ENCODE measurements at places on chromosomes 1 and 21.

DNA sequence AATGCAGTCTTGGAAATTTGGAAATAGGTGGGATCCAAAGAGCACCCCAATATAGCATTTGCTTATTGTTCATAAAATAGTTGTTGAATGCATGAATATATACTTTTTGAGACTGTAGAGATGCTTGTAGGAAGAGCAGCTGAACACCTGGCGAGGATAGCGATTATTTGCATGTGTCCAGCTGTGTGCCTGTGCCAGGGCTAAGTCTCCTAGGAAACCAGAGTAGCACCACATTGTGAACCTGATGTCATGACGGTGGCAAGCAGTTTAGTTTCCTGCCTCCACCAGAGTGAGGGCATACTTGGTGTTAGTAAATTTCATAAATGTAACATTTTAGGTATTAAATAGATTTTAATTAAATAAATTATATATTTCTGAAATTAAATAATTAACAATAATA, 37.3 kb upstream of the IRF2BP2 start:
- DNase-seq = no peak

- DNase-seq = no peak
These were observed 285.7 kb upstream of the PKN2 start for GRCh38 chr1:88398338-88398737.

GRCh38 chr1:225652729-225653462, at the start of gene ENAH:
Gene ENAH, minus strand, starts transcription at chr1:225653123. Its CDS starts 433 bp downstream, at chr1:225652690.
- DNase-seq = peak; percentile 36

GRCh38 chr1:230277201-230278025, 148.7 kb downstream of the PGBD5 start:
- peak; percentile 6 for DNase-seq

- DNase-seq = no peak
These were observed 3.6 kb upstream of the MXRA8 start for GRCh38 chr1:1361982-1362423.

- DNase-seq = no peak
These were observed 48.5 kb downstream of the OPRD1 start for GRCh38 chr1:28860332-28861073.

DNA sequence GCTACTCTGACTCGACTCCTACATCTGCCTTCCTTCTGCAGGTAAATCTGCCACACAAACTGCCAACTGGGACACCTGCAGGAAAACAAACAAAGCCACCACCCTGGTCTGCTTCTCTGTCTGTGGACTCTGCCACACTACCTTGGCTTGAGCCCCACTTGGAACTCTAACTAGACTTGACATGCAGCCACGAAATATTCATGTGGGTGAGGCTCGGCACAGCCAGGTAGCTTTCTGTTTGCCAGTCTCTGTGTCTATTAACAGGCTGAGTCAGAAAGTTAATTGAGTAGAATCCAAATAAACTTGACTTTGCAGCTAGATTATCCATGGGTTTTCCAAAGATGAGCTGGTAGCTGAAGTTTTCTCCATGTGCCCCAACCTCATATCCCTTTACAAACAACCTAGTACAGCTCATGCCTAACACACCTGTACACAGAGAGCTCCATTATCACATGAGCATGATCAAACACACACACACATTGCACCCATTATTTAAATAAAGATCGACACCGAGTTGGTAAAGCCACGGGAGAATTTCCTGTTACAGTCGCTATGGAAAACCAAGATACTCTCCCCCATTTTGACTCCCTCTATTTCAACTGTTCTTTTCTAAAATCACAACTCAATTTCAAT, 808 bp downstream of the C1orf116 start:
- DNase-seq = no peak

DNA sequence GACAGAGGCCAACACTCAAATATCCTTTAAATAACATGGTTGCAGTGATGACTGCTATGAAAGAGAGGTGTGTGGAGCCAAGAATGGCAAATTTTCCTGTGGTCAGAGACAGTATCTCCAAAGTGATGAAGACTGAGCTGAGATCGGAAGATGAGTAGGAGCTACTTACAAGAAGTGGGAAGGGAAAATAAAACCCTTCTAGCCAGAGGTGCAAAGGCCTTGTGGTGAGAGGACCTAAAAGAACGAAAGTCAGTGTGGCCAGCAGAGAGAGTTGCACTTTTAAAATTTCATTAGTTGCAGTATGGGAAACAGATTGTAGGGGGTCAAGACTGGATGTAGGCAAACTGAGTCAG, 17.8 kb downstream of the SLAMF7 start:
- no peak for DNase-seq

GRCh38 chr1:246959944-246960693, 28.4 kb upstream of the AHCTF1 start:
- DNase-seq = peak; percentile 10

GRCh38 chr21:36689324-36689723, 9.6 kb upstream of the SIM2 start:
- DNase-seq = no peak

DNA sequence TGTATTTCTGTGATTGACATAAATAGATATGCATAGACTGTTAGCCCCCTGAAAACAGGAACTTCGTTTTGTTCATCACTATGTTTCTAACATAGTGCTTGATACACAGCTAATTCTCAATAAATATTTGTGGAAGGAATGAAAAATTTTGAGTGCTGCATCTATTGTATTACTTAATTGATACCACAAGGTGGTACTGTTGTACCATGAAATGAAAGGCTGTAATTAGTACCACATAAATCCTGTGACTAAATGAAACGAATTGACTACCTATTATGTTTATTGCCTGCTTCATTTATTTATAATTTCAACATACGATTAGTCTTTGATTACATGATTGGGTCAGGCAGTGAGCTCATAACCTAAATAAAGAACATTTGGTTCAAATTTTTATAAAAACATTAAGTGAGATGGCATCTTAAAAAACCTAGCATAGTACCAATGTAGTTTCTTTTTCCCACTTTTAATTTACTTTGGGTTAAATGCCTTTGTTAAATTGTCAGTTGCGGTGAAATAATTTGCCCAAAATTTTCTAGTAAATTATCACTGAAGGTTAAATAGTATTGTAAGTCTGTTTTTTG, 15.0 kb upstream of the TGFB2 start:
- peak; percentile 50 for DNase-seq

DNA sequence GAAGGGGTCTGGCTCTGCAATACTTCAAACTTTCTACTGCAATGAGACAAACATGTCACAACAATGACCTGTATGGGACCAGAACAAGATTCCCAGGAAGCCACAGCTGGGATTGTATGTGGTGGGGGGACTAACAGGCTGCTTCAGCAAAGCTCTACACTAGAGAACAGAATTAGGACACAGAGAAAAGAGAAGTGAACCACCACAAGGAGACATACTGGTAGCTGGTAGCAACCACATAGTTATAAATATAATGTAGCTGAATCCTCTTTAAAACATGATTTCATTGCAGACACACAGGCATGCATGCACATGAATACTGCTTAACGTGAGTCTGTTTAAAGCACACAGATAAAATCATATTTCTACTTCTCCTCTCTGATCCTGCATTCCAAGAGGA, 3.5 kb upstream of the ILDR2 start:
- no peak for DNase-seq

- no peak for DNase-seq
These were observed 221.1 kb upstream of the PBX1 start for GRCh38 chr1:164337885-164338284.

- DNase-seq = no peak
These were observed 13.9 kb downstream of the FAM151A start for GRCh38 chr1:54609301-54609921.

DNA sequence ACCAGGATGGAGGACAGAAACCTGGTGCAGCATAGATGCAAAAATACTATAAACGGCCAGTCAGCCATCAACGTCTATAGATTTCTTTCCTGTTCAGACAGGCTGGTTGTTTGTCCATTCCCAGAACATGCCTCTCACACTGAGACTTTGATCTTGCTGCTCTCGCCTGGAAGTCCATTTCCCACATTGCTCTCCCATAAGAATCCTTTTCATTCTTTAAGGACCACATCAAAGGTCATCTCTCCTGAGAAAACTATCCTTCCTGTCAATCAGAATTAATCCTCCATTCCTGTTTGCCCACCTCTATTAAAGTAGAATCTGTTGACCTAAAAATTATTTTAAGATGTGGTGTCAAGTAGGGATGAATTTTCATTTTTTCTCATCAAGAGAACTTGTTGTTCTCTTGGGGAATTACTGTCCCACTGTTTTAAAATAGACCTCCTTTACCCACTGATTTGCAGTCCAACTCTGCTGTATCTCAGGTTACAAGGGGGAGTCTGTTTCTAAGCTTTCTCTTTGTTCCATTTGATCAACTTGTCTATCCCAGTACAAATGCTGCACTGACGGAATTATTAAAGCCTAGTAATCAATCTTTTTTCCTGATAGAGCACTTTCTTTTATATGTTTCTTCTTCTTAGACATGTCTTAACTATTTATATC, 172.7 kb downstream of the PATJ start:
- DNase-seq = no peak

DNA sequence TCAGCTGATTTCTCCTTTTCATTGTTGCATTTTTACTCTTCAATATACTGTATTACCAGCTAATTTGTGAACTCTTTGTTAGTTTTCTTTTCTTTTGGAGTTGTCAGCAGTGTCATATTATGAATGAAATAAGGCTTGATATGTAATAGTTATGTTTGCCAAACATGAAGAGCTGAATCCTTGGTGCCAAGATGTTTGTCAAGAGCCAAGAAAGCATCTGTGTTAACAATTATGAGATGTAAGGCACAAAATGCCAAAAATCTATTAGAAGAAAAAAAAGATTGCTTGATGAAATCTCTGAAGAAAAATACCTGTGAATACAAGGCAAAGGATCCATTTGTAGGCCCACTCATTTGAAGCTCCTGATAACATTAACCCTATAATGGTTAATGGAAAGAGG, 48.4 kb upstream of the RNPC3 start:
- DNase-seq = no peak

GRCh38 chr1:160768295-160768657, 27.7 kb upstream of the LY9 start:
- peak; percentile 90 for DNase-seq

GRCh38 chr1:171389171-171389570, 75.2 kb downstream of the FMO4 start:
- no peak for DNase-seq

DNA sequence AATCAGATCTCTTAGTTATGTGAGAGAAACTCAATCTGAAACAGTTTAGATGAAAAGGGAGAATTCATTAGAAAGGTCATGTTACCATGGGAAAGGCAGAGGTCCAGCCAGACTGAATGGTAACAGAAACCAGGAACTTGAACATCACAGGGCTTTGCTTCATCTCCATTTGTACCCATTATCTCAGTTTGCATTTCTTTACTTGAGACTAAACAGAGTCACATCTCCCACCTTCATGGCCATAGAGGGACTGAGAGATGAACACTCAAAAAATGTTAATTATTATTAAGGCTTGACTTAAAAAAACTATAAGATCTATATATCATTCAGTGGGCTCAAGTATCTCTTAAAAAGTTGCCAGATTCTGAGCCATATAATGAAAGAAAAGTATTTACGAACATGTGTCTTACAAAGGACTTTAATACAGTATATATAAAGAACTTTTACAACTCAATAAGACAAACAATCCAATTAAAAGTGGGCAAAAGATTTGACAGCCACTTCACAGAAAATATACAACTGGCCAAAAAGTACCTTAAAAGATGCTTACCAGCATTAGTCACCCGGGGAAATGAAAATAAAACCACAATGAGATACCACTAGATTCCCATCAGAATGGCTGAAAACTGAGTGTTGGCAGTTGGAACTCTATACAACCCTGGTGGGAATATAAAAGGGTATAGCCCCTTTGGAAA, 13.2 kb downstream of the KYAT3 start:
- no peak for DNase-seq

Data from CD4-positive, alpha-beta T cell treated with Interleukin-12 subunit alpha and Interleukin-12 subunit beta, for 1 hour (primary cell).